ENCODE measurements at places on chromosomes 4 and X.

DNA sequence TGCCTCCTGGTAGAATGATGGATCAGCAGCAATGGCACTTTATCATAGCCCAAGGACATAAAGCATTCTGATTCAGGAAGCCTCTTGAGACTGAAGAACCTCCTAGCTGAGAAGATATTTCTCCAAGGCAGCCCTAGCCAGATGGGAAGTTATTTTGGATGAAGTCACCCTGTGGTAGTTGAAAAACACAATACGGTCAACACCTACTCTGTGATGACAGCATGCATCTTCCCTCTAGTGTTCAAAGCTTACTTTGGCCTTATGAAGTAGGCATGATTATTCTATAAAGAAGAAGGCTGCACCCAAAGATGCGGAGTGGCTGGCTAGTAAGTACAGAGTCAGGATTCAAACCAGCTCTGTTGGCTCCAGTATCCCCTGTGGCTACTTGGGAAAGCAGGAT is 47.9 kb downstream of the TLR10 start:
- DNase-seq = no peak

GRCh38 chr4:105060628-105061027 is 86.0 kb upstream of the TET2 start:
- no peak for DNase-seq

DNA sequence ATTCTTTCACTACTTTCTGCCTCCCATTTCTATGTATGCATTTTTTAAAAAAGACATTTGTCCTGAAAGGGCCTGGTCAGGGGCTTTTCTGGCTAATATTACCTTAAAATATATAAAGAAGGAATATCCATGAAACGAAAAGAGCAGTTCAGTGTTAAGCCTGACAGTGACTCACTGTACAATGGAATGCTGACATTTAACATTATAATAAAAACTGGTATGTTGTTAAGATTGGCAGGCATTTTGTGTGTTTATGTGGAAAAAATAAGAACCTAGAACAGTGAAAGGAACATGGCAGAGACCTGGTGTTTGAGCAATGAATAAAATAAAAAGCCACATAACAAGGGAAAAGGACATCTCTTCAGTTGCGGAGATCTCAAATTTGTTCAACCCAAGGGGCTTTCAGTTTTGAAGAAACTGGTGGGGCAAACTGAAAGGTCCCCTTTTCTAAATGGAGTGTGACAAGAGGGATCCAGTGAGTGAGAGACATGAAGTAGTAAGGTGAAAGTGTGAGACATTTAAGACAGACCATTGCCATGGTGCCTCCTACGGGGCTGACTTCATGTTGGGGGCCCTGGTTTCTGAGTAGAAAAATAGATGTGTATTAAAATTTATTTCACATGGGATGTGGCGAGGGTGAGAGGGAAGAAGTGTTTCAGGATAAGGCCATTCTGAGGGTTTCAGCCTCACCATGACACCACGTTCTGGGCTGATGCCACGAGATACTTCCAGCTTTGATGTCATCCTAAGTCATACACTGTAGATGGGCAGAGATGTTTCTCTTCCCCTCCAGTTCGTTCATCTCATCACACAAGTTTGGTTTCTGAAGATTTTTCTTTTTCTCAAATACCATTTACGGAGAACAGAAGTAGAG is 324.9 kb downstream of the PPP3CA start:
- no peak for DNase-seq

DNA sequence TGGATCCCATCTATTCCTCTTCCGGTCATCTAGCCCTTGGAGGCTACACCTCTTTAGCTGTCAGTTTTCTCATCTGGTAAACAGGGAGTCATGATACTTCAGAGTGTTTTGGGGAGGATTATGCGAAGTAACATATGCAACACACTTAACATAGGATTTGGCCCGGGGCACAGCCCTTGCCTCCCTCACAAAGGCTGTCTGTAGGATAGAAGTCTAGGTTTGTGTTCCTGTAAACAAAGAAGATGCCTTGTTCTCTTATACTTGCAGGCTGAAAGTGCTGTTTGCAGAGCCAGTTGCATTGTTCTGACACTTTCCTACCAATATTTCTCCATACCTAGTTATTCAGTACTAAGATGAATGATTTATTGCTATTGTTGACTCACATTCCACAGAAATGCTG is 2.2 kb upstream of the APELA start:
- DNase-seq = no peak

DNA sequence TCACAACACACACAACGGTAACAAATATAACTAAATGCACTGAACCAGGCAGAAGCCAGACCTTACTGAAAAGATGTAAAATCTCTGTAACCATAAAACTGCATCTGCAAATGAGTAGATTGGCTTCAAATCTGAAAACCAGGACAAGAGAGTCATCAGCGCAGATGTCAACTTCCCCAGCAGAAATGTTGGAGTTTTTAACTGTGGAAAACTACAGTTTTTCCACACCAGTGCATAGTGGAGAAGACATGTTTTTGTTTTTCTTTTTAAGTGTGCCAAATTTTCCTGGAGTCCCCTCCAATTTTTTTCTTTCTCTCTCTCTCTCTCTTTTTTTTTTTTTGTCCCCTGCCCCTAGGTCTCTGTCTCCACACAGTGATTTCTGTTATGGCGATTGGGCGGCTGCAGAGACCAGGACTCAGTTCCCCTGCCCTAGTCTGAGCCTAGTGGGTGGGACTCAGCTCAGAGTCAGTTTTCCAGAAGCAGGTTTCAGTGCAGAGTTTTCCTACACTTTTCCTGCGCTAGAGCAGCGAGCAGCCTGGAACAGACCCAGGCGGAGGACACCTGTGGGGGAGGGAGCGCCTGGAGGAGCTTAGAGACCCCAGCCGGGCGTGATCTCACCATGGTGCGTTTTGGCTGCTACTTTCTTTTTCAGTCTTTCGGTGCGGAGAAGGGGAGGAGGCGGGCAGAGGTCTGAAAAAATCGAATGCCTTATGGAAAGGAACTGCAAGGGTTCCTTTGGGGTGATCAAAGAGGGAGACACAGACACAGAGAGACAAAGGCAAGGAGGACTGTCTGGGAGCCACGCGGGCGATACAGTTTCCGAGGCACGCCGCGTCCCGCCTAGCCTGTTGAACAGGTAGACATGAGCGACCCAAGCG is at the start of gene GUCY1A1:
Gene GUCY1A1 (plus strand): TSS at position 505 of the 878 bp plus-strand sequence. CDS start 30,020 bp downstream, outside the sequence.
- DNase-seq = no peak

DNA sequence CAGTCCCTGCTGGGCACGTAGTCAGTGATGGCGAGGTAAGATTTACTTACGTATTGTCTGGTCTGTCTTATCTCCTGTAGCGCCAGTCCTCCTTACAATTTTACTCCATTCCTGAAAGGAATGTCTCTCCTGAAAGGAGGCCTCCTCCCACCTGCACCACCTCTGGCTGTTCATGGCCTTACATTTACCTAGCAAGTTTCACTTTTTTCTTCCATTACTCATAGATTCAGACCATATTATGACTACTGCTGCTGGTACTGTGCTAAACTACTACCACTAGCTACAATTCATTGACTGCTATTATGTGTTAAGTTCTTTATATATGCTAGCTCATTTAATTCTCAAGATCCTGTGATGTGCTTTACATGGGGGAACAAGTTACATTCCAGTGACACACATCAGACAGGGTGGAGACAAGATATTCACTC is 189.9 kb downstream of the BMPR1B start:
- no peak for DNase-seq

DNA sequence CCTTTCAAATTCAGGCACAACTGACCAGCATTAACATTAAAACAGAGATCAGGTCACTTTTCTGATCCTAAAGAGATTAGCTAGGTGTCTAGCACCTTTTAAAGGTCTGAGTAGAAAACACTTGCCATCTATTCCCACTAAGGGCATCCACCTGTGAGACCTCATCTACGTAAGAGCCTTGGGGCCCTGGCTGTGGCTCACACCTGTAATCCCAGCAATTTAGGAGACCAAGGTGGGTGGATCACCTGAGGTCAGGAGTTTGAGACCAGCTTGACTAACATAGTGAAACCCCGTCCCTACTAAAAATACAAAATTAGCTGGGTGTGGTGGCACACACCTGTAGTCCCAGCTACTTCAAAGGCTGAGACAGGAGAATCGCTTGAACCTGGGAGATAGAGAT is 11.8 kb downstream of the TBC1D9 start:
- DNase-seq = no peak

GRCh38 chr4:74237425-74237966 is 70.8 kb upstream of the EPGN start:
- no peak for DNase-seq

DNA sequence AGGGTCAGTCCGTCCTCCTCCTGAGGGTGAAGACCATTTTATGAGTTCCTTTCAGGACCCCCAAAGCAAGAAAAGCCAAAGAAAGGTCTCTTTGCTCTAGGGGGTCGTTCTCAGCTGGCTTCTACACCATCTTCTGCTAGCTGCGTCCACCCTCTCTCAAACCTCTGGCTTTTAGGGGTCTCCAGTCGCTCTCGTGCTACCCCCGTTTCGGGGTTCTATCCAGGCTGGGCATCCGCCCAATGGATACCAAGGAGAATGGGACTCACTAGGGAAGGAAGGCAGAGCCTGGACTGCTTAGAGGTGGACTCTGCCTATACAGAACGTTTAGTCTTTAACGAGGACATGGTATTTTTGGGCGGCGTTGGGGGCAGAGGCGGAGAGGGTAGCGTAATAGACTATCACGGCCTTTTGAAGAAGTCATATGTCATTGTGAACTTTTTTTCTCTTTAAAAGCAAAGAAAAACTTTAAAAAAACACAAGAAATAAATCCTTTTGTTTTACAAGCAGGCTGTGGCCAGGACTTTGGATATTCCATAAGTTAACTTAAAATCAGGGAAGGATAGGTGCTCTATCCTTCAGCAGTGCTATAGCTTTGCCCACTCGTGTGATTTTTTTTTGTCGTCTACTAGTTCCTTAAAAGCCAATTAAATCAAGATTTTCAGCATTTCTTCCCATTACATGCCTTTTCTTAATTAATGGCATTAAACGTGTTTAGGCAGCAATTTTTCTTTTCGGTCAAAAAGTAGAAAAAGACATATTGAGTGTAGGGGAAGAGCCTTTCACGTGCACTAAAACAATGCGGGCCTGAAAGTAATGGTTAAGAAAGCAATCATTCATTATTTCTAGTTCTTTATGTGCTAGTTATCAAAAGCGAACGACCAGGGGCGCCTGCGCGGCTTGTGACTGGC is 7.2 kb upstream of the PITX2 start:
- no peak for DNase-seq

- no peak for DNase-seq
These were observed 63.0 kb downstream of the PRSS12 start for GRCh38 chr4:118289794-118290193.

- no peak for DNase-seq
These were observed 31.6 kb downstream of the TIGD2 start for GRCh38 chr4:89142691-89143669.

DNA sequence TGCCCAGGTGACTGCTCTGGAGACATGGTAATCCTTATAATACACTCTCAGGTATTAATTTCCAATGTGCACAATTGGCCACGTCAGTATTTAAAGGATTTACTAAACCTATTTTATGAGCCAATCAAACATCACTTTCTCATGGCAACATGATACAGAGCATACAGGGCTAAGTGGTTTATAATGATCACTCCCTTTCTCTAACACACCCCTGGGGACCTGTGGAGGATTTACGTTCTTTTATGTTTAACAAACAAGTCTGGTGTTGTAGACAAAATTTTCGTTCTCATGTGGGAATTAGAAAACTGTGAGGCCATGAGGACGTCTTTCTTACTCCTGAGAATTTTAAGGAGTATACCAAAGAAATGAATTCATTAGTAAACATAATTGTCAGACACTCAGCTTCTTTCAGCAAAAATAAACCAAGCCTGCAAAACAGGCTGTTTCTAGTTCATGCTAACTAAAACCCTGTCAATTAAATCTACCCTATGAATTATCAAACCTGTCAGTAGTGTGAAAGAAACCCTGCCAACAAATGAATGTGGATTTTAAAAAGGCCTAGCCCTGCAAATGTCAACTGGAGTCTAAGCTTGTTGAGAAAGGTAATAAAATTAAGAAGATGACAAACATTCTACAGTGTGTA is 155.8 kb downstream of the PDGFC start:
- no peak for DNase-seq

DNA sequence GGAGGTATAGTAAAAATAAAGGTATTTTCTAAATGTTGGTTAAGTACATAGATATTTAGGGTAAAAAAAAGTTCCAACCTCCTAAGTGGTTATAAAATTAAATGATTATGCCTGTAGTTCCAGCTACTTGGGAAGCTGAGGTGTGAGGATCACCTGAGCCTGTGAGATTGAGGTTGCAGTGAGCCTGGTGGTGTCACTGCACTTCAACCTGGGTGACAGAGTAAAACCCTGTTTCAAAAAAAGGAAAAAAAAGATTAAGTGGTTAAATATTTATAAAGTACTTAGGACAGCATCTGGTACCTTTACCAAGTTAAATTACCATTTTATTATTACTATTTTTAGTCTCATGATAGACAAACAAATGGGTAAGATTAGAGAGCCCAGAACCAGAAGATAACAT is 1801.0 kb downstream of the C4orf33 start:
- no peak for DNase-seq

DNA sequence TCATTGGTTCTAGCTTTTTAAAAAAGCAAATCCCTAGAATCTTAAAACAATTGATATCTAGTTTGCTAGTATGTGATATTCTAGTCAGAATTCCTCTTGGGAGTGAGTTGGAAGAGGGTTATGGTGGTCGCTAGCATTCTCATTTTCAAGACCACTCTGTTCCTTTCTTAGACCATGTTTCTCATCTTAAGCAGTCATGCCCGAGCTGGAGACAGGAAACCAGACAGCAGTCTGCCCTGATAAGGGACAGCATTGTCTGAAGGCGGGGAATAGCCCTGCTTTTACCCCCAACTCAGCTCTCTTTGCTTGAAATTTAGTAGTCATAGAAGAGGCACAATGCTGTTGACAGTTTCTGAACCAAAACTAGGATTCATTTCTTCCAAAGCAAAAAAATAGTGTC is 5.2 kb downstream of the KLF3 start:
- DNase-seq = no peak

DNA sequence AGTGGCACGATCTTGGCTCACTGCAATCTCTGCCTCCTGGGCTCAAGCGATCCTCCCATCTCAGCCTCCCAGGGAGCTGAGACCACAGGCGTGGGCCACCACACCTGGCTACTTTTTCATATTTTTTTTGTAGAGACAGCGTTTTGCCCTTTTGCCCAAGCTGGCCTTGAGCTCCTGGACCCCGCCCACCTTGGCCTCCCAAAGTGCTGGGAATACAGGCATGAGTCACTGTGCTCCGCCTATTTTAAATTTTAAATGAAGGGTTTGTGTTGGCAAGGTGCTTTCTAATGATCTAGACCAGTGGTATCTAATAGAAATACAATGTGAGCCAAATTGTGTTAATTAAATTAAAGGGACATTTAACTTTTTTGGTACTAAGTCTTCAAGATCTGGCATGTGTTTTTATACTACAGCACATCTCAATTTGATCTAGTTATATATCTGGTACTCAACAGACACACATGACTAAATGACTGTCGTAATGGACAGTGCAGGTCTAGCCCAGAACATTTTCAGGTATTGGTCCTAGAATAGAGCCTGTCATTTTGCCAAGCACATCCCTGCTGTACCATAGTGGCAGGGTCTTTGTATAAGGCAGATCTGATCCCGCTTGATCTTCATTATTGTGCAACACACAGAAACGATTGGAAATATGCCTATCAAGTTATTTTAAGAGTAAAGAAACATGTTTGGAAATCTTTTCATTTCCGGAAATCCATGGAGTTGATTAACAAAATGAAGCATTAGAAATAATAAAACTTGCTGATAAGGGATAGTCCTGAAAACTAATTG is 7.3 kb downstream of the PGK1 start:
- no peak for DNase-seq

GRCh38 chr4:37995981-37996775 is 36.0 kb downstream of the PTTG2 start:
- no peak for DNase-seq
